Neuronal stem cell (in vitro differentiated cells): ENCODE measurements at places on chromosomes 3 and 15.

DNA sequence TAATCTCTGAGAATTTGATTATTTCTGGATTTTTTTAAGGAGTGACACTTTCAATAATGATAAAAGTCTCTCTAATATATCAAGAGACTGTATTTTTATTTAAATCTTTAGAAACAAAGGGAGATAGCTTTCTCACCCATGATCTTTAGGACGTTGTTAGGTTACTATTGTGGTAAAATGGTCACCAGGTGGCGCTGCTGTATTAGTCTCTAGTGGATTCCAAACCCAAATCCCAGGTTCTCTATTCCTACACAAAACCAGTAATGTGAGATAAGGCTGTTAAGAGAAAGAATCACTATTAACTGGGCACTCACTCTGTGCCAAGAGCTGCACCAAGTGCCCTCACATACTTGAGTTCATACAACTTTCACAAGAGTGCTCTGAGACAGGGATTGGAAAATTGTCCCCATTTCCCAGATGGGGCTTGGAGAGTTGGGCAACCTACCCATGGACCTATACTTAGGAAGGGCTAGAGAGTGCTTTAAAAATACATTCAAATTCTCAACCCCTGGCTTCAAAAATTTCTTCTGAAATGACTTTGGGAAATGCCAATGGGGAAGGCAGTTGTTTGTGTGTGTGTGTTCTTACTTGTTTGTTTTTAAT is 593.4 kb upstream of the TGFBR2 start:
- peak; percentile 60 for DNase-seq

DNA sequence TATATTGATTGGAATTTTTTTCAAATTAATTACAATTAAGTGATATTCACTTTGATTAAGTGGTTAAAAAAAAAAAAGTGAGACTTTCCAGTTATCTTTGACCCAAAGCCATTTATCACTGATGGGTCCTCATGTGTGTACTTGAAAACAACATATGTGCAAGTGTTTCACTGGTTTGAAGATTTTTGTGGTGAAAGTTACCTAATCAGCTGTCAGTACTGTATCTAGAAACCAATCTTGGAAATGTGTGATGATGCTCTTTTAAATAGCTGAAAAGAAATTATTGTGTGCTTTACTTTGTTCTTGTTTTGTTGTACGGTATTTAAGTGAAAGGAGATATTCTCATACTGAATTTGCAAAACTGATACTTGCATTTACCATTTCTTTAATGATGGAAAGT is 11.6 kb upstream of the XCR1 start:
- DNase-seq: no peak

GRCh38 chr3:114499976-114500375 is 206.1 kb downstream of the TIGIT start:
- DNase-seq: no peak

- no peak for DNase-seq
Observed at GRCh38 chr3:156341332-156341731, 213.6 kb downstream of the SSR3 start.

DNA sequence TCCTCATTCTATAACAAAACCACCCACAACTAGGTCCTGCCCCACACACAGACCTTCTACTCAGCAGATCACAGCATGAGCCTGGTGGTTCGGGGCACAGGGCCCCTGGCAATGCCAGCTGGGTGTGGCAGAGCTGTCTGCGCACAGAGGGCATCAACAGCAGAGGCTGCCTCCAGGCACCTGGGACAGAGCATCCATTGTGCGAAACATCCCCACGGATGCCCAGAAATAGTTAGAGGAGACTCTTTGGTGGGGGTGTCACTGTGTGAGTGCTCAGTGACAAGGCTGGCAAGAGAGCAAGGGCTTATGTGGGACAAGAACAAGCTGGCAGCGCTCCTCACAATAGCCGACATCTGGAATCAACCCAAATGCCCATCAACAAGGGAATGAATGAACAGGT is 487.4 kb upstream of the PROK2 start:
- no peak for DNase-seq

GRCh38 chr15:68207176-68207935 is 2.2 kb upstream of the CALML4 start:
- DNase-seq: no peak

DNA sequence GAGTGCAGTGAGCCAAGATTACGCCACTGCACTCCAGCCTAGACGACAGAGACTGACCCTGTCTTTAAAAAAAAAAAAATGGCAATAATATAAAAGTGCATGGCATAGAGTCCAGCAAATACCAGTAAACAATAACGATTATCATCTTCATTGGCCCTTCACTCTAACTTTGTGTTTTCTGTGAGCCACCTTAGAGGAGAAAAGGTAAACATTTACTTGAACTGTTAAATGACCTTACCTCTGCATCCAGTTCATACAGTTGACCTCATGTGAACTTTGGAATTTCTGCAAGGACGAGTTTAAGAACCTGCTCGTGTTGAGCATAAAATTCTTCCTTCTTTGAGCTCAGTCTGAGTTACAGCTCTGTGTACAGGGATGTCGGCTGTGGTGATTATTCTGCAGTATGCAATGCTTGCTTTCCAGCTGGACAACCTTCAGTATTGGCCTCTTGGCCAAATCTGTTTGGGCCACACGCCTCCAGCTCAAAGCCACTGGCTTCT is 56.6 kb downstream of the RLBP1 start:
- DNase-seq: no peak

DNA sequence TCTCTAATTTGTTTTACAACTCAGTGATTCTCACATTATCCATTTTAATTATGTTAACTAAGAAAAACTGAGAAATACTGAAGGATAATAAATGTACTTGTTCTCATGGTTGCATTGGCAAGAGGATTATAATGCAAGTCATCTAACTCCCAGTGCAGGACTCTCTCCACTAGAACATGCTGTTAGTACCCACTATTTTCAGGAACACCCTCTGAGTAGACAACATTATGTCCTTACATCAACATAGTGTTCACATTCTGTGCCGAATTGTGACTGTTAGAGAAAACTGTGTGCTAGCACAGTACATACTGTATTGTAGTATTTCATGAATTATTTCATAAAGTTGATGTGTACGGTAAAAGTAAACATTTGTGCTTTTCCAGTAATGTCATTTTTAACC is 80.1 kb downstream of the LEKR1 start:
- DNase-seq: no peak

DNA sequence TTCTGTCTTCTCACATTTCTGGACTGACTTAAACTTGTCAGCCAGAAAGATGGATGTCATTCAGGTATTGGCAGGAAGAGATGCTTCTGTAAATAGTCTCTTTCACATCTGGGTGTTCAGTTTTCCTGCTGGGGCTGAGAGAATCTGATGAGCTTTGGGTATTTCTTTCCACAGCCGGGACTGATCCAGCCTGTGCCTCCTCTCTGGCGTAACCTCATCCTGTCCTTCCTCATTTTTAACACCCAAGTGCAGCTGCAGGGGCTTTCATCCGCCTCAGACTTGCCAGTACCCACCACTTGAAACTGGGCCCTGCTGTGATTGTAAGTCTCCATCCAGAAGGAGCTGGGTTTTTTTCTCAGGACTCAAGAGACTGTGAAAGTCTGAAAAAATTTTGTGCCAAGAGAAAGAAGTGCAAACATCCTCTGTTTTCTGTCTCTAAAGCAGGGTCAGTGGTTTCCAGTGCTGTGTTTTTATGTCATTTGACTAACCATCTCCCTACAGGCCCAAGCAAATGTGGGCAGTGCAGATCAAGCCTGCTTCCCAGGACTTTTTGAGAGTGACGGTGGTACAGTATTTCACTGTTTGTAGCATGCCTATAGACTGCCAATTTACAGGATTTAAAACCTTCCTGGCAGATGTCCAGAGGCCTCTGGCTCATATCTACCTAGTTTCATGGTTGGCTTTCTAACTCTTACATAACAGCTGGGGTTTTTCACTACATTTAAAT is 342.7 kb downstream of the PTPRG start:
- DNase-seq: no peak

DNA sequence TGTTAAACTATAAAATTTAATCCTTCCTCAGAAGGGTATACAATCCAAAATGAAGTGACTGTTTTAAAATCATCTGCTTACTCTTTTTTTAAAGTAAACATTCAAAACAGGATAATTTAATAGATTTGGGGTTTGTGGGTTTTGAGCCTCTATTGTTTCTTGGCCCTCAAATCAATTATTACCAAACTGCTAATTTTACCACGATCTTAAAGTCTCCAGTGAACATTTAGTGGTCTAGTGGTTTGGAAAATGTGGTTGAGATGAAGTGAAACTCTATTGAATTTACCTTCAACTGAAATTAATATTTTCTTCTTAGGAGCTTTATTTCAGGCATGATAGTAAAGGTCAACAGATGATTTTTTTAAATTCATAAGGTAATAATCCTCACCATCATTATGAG is 11.2 kb upstream of the ATP11B start:
- no peak for DNase-seq

DNA sequence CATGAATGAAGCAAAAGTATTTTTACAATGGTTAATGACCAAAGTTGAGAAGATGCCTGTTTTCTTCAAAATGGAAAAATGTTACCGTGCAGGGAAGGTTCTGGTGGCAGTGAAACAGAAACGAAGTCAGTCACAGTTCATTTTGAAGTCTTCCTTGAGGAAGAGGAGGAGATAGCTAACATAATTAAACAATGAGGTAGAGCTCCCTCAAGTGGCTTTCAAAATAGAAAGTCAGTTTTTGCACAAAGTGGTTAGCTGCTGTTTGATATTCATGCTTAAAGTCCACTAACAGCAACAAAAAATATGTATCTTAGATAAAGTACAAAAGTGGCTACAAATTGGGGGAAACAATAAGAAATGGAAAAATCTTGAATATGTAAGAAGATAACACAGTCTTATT is 87.3 kb downstream of the TFG start:
- no peak for DNase-seq

DNA sequence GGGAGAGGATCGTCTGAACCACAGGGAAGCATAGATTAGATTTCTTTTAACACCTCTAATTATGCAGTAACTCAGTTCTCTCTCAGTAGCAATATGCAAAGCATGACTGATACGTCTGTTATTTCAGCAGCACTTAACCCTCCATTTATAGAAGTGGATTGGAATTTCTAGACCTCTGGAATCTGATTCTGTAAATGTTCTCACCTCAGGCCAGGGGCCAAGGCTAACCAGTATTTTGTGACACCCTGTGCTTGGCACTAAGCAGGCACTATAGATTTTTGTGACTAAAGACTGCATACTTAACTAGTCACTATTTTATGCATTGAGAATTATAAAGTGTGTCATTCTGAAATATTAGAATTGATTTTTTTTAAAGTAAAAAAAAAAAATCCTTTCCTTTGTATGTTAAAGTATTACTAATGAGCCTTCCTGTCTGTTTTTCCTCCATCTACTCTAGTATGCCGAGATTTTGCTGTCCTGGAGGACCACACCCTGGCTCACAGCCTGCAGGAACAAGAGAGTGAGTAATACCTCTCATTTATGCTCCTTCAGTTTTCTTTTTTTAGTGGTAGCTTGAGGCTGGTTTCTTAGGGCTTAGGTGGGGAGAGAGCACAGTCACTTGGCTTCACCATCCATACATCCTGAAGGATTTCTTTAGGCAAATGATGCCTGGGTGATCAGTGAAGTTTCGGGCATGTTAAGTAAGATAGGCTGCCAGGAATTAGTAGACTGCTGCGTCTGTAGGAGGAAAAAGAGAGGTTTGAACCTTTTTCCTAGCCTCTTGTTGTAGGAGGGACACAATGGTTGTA is 26.5 kb upstream of the UTS2B start:
- DNase-seq: no peak

DNA sequence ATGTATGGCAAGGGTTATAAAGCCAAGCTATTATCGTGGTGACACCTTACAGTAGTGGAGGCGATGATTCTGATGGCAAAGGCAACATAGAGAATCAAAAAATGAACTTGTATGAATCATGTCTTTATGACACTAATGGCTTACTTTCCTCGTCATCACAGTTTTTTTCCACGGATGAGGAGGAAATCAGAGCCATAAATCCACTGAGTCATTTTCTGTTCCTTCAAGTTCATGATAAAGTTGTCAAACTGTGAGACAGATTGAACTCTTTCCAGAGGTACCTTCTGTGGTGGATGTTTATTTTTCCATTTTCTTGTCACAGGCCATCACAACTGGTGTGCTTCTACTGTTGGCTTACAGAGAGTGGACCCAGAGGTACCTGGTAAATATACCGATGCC is 8.5 kb downstream of the TMEM212 start:
- no peak for DNase-seq

GRCh38 chr3:50607271-50608091 is 4.1 kb downstream of the CISH start:
- no peak for DNase-seq

DNA sequence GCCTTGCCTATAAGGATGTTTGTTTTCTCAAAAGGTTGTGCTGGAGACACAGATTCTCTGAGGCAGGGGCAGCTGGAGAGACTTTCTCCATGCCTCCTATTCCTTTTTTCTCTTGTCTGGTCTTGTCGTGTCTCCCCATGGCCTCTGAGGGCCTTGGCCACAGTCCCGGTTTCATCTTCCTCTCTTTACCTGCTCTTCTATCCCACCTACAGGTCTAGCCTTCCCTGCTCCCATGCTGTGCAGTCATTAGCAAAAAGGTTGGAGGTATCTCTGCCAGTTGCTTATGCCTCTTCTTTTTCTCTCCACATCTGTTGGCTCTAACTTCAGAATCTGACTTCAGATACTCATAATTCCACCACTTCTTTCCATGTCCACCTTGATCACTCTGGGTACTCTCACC is 191.1 kb downstream of the IL20RB start:
- no peak for DNase-seq

GRCh38 chr3:71564361-71564760 is 19.2 kb downstream of the FOXP1 start:
- no peak for DNase-seq

- DNase-seq: no peak
Observed at GRCh38 chr3:99648101-99648500, 9.7 kb downstream of the COL8A1 start.

- DNase-seq: no peak
Observed at GRCh38 chr15:82805994-82806406, at the start of gene FSD2. Gene FSD2 (minus strand): TSS chr15:82806069. CDS start chr15:82787390, 18,679 bp downstream.

GRCh38 chr3:20185331-20185678 is 701 bp downstream of the SGO1 start:
- no peak for DNase-seq

DNA sequence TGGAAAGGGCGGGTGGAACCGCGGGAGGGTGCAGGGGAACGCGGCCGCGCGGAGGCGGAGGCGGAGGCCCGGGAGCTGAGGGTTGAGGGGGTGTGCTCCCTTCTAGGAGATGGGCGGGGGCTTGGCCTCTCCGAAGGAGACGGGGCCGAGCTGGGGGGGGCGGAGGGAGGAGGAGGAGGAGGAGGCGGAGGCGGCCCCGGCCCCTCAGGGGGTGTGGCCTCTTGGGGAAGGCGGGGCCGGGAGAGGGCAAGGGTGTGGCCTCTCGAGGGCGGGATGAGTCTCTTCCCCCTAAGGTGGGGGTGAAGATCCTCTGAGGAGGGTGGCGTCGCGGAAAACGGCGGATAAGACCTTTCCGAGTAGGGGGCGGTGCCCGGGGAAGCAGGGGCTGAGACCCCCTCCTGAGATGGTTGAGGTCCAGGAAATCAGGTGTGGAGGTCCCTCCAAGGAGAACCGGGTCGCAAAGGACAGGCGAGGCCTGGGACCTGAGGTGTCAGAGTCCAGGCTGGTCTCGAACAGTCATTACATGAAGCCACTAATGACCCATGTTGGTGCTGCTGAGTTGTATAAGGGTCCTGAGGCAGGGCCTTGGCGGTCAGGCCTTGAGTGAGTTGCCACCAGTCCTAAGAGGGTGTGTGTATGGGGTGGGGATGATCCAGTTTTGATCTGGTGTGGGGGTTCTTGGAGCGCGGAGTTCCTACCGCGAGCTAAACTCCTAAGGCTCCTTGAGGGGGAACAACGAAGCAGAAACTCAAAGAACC is 759 bp downstream of the WDR6 start:
- DNase-seq: peak; percentile 86
